Right renal pelvis (tissue), 4 donors: ENCODE measurements at places on chromosomes 12 and 14. TPM values are rescaled to one million over a fixed set of nuclear protein-coding genes. Genes with fewer than 3 reads are reported as not detected.

GRCh38 chr12:27511723-27512045 is 12.3 kb upstream of the PPFIBP1 start:
- no peak for DNase-seq

DNA sequence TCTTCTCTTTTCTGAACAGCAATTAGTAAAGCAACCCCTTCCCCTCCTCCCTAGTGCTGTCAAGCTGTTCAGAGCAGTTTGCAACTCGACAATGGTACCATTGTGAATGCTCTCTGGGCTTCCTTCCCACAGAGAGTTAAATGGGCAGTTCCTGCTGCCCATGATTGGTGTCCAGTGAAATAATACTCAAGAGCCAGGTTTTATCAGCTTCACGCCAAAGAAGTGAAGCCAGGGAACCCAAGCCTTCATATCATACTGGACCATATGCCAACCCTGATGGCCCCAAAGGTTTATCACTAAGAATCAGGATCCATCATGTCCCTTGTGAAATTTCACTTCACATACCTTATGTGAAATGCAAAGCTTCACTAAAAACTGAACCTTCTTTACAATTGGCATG is 24.7 kb downstream of the INSM2 start:
- no peak for DNase-seq

DNA sequence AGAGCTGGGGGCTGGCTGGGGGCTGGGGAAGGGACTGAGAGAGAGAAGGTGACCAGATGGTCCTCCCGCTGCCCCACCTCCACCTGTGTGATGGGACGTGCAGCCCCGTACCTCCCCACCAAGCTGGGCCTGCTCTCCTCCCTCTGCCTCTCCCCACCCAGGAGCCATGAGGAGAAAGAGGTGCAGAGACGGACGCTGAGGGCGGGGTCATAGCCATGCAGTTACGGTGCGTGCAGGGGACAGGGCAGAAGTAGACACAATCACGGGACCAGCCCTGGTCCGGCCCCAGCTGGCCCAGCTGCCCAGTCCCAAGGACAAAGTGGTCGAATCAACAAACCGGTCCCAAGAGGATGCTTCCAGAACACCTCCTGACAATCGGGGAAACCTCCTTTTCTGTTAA is 33.2 kb downstream of the RFLNA start:
- no peak for DNase-seq

- DNase-seq: no peak
These were observed 32.8 kb downstream of the DGLUCY start for GRCh38 chr14:91146661-91147060.

STRAP gene
- polyA plus RNA-seq: 213 TPM

GRCh38 chr14:71411285-71411595 is 504.0 kb downstream of the PCNX1 start:
- no peak for DNase-seq

DNA sequence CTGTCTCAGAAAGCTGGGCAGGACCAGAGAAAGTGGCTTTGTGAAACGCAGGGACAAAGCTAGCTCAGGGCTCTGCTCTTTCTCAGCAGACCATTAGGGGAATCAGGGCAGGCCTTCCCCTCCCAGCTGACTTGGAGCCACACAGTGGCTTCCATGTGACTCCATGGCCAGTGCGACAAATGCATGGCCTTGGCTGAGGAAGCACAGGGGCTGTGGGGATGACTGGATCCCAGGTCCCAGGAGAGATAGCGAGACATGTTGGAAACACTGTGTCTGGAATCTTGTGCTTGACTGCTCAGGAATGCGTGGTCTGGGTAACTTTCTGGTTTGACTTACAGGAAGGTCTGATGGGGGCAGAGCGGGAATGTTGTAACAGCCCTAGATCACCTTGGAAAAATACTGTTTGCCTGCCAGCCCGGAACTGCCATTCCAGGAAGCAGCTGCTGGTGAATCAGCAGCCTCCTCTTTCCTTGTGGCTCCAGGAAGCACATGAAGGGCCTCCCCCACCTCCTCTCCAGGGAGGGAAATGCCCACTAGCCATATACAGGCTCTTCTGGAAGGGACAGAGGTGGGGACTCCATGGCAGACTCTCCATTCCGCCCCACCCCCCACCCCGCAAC is 133.5 kb upstream of the HIF1A start:
- peak; percentile 82 for DNase-seq

- no peak for DNase-seq
These were observed 279.5 kb downstream of the DPF3 start for GRCh38 chr14:72614365-72614764.

AICDA gene
- polyA plus RNA-seq: 0.49 TPM

DIO3 gene
- polyA plus RNA-seq: 0.10 TPM

- DNase-seq: no peak
These were observed 9.5 kb upstream of the CISTR start for GRCh38 chr12:53761306-53761705.

VWF gene
- polyA plus RNA-seq: 16.9 TPM

GRCh38 chr14:33414041-33414440 is 475.4 kb downstream of the NPAS3 start:
- no peak for DNase-seq

KRT72 gene
- polyA plus RNA-seq: 0.11 TPM

- DNase-seq: no peak
These were observed 131.1 kb downstream of the ACSS3 start for GRCh38 chr12:81209012-81209411.

SERPINA1 gene
- polyA plus RNA-seq: 103 TPM

B4GALNT1 gene
- polyA plus RNA-seq: 1.2 TPM

DNA sequence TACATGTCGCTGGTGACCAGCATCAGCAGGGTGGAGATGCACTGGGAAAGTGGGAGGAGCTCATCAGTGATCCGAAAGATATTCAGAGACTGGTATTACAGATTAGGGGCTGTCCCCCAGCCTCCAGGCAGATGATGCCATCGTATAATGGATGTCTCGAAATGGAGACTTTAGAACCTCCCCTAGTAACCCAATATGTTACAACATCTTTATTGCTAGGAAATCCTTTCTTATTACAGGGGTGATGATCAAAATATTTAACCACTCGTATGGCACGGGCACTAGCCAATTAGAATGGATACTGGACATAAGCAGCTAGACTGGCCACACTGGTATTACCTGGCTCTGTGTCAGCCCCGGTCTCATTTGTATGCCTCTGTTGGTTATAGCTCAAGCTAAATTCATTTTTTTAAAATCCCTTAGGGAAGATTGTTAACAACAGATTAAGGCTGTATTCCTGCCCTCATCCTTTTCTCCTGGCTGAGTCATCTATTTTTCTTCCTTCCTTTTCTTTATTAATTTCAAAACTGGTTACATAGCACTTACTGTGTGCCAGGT is 10.8 kb upstream of the CEBPE start:
- DNase-seq: no peak

RFX4 gene
- polyA plus RNA-seq: not detected

DNA sequence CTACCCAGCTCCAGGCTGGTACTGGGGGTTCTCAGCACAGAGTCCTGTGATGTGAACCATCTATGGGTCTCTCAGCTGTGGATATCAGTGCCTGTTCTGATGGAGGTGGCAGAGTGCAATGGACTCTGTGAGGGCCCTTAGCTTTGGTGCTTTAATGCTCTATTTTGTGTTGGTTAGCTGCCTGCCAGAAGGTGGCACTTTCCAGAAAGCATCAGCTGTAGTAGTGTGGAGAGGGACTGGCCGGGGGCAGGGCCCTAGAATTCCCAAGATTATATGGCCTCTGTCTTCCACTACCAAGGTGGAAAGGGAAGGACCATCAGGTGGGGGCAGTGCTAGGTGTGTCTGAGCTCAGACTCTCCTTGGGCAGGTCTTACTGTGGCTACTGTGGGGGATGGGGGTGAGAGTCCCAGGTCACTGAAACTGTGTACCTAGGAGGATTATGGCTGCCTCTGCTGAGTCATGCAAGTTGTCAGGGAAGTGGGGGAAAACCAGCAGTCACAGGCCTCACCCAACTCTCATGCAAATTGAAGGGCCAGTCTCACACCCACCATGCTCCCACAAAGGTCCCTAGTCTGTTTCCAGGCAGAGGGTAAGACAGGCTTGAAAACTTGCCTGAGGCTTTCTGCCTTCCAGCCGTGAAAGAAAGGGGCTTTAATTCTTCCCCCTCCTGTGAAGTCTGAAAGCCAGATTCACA is 878.1 kb downstream of the C12orf50 start:
- DNase-seq: no peak

DNA sequence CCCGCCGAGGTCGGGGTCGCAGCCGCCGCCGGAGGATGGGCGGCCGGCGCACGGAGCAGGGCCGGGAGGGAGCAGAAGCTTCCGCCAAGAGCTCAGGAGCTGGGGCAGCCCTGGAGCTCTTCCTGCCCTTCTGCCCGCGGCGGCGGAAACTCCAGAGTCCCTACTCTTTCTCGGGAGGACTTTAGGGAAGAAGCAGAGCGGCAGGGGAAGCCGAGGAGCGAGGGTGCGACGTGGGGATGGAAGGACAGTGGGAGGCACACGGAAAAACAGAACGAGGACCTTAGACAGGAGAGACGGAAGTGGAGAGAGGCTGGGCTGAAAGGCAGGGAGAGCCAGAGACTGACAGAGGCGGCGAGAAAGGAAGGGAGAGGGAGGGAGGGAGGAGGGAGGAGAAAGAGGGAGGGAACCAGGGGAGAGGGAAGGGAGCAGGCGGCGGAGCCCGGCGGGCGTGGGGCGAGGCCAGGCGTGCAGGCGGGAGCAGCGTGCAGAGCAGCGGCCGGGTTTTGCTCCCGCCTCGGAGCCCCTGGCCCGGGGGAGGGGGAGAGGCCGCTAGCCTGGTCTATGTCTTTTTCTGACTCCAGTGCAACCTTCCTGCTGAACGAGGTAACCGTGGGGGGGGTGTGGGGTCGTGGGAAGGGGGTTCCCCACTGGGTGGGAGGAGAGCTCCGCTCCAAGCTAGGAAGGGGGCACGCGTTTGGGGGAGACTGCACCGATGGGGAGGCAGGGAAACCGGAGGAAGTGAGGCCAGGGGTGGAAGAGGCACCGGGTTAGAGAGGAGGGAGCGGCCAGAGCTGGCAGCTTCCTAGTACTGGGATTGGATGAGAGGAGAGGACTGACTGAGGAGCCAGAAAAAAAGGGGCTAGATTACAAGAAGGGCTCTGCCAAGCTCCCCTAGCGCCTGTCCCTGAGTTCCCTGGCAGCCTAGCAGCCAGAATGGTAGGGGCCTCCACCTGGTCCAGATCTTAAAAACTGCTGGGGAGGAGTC is 2.9 kb upstream of the CACNB3 start:
- DNase-seq: peak; percentile 75

IL31 gene
- not detected for polyA plus RNA-seq

DNA sequence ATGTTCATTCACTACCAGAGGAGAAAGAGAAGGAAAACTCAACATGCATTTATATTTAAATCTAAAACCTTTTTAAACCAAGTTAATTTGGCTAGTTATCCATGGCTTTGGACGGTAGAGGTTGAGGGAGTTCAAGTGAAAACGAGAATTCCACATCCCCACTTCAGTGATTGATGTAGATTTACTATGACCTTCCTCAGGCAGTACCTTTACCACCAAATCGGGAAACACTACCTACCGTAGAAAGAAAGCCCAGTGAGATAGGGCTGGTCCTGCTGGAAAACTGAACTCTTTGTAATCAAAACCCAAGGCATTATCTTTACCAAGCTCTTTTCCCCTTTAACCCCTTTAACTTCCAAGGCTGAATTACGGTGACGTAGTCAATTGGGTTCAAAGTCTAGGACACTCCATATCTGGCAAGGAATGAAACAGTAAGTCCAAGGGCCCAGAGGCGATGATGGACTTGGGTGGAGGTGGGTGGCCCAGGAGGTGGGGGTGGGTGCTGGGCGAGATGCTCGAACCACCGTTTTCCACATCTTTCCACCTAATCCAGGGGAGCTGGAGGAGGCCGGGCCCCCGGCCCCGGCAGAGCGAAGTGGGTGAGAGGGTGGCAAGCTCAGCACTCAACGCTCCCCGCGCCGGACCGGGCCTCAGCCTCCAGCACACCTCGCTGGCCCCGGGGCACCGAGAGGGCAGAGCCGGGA is 618 bp downstream of the SEC23A start:
- no peak for DNase-seq

DNA sequence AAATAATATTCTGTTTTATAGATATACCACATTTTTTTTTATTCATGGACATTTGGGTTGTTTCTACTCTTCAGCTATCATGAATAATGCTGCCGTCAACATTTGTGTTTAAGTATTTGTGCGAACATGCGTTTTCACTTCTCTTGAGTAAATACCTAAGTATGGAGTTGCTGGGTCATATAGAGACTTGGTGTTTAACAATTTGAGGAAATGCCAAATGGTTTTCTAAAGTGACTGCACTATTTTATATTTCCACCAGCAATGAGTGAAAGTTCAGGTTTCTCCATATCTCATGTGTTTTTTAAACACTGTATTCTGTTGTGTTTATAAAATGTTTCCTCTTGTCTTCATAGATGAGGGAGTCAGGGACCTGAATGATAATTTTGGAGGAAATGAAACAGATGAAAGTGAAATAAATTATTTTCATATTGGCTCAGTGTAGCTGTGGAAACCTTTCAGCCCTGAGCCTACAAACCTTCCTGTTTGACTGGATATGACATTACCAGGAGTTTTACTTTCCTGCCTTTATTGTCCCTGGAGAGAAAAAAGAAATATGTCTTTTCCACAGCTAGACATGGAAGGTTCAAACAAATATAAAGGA is 26.3 kb downstream of the DAAM1 start:
- no peak for DNase-seq

DNA sequence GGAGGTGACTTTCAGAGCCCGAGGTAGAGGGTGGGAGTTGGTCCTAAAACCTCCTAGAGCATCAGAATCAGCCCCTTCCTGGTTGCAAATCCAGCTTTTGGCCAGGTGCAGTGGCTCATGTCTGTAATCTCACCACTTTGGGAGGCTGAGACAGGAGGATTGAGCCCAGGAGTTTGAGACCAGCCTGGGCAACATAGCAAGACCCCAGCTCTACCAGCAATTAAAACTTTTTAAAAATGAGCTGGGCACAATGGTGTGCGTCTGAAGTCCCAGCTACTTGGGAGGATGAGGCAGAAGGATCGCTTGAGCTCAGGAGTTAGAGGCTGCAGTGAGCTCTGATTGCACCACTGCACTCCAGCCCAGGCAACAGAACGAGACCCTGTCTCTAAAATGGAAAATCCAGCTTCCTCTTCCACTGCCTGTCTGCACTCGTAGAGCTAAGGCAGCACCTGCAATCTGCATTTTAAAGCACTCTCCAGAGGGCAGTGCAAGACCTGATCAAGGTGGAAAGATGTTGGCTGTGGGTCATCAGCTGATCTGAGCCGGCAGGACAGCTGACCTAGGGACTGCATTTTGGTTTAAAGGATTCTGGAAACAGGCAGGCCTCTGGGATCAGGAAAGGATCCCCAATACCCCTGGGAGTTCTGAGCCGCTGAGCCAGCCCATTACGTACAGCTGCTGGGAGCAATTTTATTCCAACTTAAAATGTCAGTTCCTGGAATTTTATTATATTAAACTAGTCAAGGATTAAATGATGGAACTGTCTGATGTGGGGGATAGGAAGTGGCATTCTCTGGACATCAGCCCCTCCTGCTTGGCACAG is 1.8 kb upstream of the TESC start:
- DNase-seq: no peak

ERO1A gene
- 28.1 TPM for polyA plus RNA-seq
